T-helper 17 cell (primary cell): ENCODE measurements at places on chromosomes 2 and 18. TPM values are rescaled to one million over a fixed set of nuclear protein-coding genes. Genes with fewer than 3 reads are reported as not detected.

DNA sequence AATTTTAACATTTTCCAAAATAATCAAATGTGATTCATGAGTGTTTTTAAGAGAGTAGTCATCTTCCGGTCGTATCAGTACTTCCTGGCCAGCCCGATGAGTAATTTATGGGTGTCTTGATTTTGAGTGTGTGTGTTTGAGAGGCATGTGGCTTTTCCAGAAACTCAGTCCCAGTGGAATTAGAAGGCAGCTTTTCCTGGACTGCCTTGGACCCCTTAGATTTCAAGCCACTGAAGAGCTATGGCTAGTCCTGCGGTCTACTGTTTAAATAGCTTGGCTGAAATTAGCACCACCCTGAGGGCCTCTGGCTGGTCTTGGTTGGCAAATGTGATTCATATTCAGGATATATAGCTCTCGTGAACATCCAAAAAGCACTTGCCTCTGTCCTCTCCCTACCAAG, 59.4 kb downstream of the HK2 start:
- DNase-seq = no peak

- no peak for DNase-seq
Observed at GRCh38 chr2:747762-748351, 70.7 kb upstream of the TMEM18 start.

DNA sequence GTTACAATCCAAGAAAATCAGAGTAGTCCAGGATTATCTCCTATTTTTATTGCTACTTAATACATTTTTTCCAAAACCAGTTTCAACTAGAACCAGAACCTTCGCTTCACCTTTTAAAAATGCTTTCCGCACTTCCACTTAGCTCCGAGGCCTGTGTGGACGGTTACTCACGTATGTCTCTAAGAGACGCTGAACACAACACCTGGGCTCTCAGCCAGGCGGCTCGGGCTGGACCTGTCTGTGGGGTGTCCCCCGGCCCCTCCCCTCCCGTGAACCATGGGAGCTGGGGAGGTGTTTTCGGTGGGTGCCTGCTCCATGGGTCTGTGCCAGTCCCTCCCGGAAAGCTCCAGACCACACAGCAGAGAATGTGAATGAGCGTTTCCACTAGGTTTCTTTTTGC, 223.8 kb downstream of the GLI2 start:
- DNase-seq = no peak

DNA sequence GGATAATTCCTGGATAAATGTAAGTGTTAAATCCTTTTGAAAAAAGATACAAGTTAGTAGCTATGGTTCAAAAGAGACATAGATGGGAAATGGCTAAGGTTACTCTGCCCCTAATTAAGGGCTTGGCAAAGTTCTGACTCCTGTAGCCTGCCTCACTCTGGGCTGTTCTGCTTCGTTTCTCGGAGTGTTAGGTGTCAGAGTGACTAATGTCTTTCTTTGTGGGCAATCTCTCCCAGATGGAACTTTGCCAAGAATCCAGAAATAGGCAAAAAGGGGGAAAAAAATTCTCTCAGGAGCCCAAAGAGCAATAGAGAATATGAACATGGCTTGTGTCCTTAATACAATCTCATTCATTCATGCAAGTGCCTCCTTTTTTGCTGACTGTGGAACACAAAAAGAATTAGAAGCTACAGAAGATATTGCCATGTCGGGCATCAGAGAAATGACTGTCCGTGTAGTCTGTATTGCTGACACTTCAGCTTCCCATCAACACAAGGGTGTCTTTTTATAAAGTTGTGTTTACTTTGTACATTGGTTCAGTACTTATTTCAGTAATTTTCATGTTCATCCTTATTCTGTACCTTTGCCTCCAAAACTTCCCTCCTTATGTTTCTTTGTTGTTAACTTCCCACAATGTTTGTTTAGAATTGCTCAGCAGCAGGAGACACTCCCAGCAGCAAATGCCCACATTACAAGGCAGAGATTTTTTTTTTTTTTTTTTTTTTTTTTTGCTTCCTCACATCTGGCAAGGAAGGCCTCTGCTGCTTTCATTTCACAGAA, 134.0 kb downstream of the FTCDNL1 start:
- no peak for DNase-seq

DNA sequence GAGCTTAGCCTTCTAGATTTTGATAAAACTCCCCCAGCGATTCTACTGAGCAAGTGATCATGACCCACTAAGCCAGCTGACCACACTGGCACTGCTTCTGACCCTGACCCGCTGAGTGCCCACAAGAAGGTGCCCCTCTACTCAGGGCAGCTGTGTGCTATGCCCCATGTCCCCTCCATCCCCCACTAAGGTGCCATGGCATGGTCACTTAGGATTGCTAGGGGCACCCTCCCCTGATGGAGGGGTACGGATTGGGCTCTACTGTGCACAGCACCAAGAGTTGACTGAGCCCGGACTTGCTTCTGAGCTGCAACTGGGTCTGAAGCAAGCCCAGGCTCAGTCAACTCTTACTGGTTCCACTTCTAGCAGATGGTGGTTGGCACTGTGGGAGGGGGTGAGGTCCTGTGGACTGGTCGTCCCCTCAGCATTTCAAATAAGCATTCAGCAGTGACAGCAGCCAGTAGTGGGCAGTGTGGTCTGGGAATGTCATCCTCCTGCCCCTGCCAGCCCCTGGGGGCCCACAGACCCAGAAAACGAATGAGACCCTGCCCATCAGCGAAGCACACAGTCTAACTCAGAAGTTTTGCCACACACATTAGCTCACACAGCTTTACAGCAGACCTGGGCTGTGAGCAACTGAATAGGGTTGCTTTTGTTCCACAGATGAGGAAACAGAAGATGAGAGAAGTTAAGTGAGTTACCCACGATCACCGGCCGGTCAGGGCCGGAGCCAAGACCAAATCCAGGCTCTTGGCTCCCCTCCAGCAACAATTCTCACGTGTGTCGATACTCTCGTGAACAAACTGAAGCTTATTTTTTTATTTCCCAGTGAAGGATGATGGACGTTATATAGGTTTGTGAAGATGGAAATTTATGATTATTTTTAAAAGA, 52.1 kb upstream of the FOSL2 start:
- DNase-seq = no peak

GRCh38 chr2:197925204-197925603, 120.8 kb downstream of the PLCL1 start:
- no peak for DNase-seq

Gene GPR155
- 16.7 TPM for total RNA-seq

GRCh38 chr18:64438178-64438577, 289.3 kb upstream of the LINC00305 start:
- no peak for DNase-seq

Gene KIDINS220
- total RNA-seq = 44.5 TPM

DNA sequence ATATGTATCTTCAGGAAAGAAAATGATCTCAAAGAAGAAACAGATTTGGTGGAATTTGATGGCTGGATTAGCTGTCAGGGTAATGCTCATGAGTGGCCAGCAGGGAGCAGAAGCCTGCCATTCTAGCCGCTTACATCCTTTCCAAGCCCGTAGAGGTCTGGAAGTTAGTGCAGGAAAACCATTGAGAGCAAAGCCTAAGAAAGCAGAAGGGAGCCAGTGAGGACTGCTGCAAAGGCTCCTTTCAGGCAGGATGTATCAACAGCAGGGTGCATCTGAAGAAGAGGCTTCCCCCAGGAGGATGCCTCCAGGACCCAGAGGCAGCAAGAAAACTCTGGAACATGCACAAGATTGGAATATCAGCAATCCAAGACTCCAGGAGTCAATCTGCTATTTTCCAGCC, 22.9 kb upstream of the LBH start:
- no peak for DNase-seq

- DNase-seq = no peak
Observed at GRCh38 chr18:79515944-79516351, 120.2 kb downstream of the NFATC1 start.
